Sigmoid colon (tissue), 7 donors: ENCODE measurements at places on chromosomes 7 and 10. TPM values are rescaled to one million over a fixed set of nuclear protein-coding genes. Genes with fewer than 3 reads are reported as not detected.

Gene DENND2A
- total RNA-seq = 15.8 TPM

DNA sequence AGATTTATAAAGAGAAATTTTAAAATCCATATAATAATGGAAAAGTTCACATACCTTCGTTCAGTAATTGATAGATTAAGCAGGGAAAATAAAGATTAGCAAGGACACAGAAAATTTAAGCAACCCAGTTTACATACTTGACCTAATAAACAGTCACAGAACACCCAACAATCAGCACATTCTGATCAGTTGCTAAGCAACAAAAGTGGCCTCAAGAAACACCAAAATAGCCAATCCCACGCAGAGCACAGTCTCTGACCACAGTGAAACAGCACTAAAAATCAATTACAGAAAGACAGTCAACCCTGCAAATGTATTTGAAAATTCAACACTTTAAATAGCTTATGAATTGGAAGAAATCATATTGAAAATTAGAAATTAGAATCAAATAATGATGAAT lies 39.3 kb upstream of the DRGX start:
- H3K27ac ChIP-seq = no peak overlapping the region
- no peaks in the 10 kb centered on the region for H3K27me3 ChIP-seq
- no peak overlapping the region for H3K4me3 ChIP-seq
- H3K4me1 ChIP-seq = no peaks in the 10 kb centered on the region
- DNase-seq = no peak
- no peaks in the 10 kb centered on the region for H3K36me3 ChIP-seq

- H3K36me3 ChIP-seq = no peaks in the 10 kb centered on the region
- no peak for DNase-seq
- H3K4me1 ChIP-seq = no peaks in the 10 kb centered on the region
- no peaks in the 10 kb centered on the region for H3K27me3 ChIP-seq
- H3K27ac ChIP-seq = no peak overlapping the region
These were observed 98.2 kb downstream of the MDFIC start for GRCh38 chr7:115019882-115020605.

DNA sequence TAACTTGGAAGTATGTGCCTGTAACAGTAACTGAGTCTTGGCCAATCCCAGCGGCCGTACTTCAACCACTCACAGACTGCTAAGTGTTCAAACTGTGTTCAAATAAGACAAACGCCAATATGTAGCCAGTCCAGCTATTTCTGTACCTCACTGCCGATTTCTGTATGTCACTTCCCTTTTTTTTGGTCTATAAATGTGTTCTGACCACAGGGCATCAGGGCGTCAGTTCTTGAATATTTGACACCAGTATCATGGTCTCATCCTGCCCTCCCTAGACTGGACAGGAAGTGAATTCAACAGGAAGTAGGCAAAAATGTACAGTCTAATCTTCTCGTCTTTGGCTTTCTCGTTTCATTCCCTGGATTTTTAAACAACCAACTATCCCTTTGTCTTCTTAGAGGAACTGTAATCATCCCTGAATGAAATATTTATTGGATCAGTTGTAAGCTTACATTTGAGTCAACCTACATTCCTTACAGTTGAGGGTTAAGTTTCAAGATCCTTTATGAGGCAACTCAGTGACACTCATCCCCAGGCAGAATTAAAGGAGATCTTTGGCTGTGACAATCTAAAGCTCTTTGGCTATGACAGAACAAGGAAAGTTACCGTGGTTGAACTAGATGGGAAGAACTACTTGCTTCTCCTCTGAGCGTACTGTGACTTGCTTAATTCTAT lies 232.7 kb downstream of the NSUN6 start:
- DNase-seq = no peak
- H3K27ac ChIP-seq = no peak overlapping the region
- no peak overlapping the region for H3K4me3 ChIP-seq

GRCh38 chr10:101567165-101568006 lies 20.7 kb downstream of the POLL start:
- no peaks in the 10 kb centered on the region for H3K36me3 ChIP-seq
- H3K4me3 ChIP-seq = no peak overlapping the region
- H3K27me3 ChIP-seq = peaks cover 66% of the 10 kb centered on the region
- H3K4me1 ChIP-seq = peaks cover 22% of the 10 kb centered on the region
- DNase-seq = peak; percentile 51

DNA sequence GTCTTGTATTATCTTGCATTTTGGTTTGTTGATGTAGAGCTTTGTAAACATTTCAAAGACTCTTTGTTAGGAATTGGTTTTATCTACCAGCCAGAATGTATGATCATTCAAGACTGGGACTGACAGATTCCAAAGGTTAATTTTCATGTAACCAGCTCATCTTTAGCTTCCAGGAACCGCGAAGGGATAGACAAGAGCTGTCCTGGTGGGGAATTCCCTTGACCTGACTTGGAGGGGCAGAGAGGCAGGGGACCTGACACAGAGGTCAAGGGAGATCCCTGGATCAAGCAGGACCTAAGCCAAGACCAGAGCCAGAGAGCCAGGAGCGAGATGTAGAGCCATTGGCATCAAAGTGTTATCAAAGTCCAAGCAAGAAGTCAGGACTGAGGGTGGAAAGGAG lies 6.6 kb upstream of the LOXL4 start:
- H3K36me3 ChIP-seq = no peaks in the 10 kb centered on the region
- H3K4me1 ChIP-seq = peaks cover 8% of the 10 kb centered on the region
- no peaks in the 10 kb centered on the region for H3K27me3 ChIP-seq
- no peak overlapping the region for H3K4me3 ChIP-seq
- no peak overlapping the region for H3K27ac ChIP-seq
- DNase-seq = no peak

DNA sequence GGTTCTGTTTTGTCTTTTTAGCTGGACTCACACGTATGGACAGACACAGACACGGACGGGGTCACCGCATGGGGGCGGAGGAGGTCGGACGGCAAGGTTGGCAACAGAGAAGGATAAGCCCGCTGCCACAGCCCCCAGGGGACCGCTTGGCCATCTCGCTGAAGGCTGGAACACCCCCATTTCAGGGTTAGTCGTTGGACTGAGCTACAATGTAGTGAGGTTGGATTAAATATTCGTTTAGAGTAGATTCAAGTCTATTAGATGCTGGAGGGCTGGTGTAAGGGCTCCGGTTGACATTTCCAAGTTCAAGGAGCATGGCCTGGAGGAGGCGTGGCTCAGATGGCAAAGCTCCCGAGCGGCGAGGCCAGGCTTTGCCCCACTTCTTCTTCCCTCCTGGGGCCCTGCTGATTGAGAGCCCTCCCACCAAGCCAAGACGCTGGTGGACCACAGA lies 35.2 kb downstream of the PPIF start:
- H3K27ac ChIP-seq = peak overlapping the region; percentile 91
- H3K27me3 ChIP-seq = no peaks in the 10 kb centered on the region
- peak overlapping the region; percentile 3 for H3K4me3 ChIP-seq
- H3K4me1 ChIP-seq = peaks cover 52% of the 10 kb centered on the region

Gene HPSE2
- total RNA-seq = 4.8 TPM

- DNase-seq = peak; percentile 93
- H3K4me3 ChIP-seq = no peak overlapping the region
- no peak overlapping the region for H3K27ac ChIP-seq
- no peaks in the 10 kb centered on the region for H3K36me3 ChIP-seq
These were observed 111.0 kb upstream of the ANLN start for GRCh38 chr7:36278620-36279172.

Gene LRRC4
- total RNA-seq = 1.8 TPM

Gene PSD
- 439 TPM for total RNA-seq

Gene ACHE
- total RNA-seq = 3.0 TPM

GRCh38 chr7:22482503-22482902 lies 17.5 kb downstream of the STEAP1B start:
- no peaks in the 10 kb centered on the region for H3K4me1 ChIP-seq
- no peak overlapping the region for H3K27ac ChIP-seq
- H3K36me3 ChIP-seq = no peaks in the 10 kb centered on the region
- H3K27me3 ChIP-seq = no peaks in the 10 kb centered on the region
- DNase-seq = no peak

- no peak for DNase-seq
- no peak overlapping the region for H3K4me3 ChIP-seq
- H3K4me1 ChIP-seq = no peaks in the 10 kb centered on the region
- no peak overlapping the region for H3K27ac ChIP-seq
- no peaks in the 10 kb centered on the region for H3K27me3 ChIP-seq
These were observed 467.5 kb upstream of the LRRN3 start for GRCh38 chr7:110623436-110623835.

DNA sequence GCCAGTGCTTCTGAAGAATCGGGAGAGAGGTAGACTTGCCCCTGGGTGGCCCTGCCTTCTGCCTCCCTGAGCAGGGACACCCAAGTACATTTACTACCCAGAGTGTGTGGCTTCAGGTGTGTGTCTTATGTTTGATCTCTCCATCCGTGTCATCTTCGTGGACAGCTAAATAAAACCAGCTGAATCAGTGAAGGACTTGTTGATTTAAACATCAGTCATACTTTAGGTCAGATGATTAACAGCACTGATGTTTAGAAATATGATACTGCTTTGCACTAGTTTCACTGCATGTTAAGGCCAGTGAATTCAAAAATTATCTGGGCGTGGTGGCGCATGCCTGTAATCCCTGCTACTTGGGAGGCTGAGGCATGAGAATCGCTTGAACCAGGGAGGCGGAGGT lies 4.0 kb downstream of the MTG1 start:
- no peaks in the 10 kb centered on the region for H3K4me1 ChIP-seq
- H3K36me3 ChIP-seq = peaks cover 71% of the 10 kb centered on the region
- no peak for DNase-seq
- H3K27me3 ChIP-seq = no peaks in the 10 kb centered on the region

- no peak overlapping the region for H3K4me3 ChIP-seq
- H3K36me3 ChIP-seq = no peaks in the 10 kb centered on the region
- H3K4me1 ChIP-seq = no peaks in the 10 kb centered on the region
- DNase-seq = no peak
- no peak overlapping the region for H3K27ac ChIP-seq
- H3K27me3 ChIP-seq = no peaks in the 10 kb centered on the region
These were observed 6.3 kb downstream of the C7orf57 start for GRCh38 chr7:48041653-48041970.

DNA sequence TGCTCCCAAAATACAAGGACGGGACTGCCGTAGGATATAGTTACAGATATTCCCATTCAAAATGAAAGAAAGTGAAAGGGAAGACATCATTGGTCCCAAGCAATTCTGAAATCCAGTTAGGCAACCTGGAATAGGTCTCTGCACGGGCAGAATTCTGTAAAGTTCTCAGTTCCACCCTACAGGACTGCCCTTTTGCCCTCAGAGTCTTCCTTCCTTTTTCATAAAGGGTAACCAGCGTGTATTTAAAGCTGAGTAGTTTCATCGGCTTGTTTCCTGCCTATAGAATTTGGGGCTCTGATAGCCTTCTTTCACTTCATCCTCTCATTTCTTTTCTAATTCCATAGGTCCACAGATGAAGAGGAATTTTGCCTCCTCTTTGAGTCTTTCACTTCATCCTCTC lies 20.0 kb downstream of the COPG2 start:
- no peaks in the 10 kb centered on the region for H3K4me1 ChIP-seq
- H3K27me3 ChIP-seq = no peaks in the 10 kb centered on the region
- no peaks in the 10 kb centered on the region for H3K36me3 ChIP-seq
- H3K27ac ChIP-seq = no peak overlapping the region
- DNase-seq = no peak
